ENCODE measurements at places on chromosomes 7 and 10.

GRCh38 chr10:23695825-23696420 lies 257.0 kb downstream of the OTUD1 start:
- DNase-seq = no peak

DNA sequence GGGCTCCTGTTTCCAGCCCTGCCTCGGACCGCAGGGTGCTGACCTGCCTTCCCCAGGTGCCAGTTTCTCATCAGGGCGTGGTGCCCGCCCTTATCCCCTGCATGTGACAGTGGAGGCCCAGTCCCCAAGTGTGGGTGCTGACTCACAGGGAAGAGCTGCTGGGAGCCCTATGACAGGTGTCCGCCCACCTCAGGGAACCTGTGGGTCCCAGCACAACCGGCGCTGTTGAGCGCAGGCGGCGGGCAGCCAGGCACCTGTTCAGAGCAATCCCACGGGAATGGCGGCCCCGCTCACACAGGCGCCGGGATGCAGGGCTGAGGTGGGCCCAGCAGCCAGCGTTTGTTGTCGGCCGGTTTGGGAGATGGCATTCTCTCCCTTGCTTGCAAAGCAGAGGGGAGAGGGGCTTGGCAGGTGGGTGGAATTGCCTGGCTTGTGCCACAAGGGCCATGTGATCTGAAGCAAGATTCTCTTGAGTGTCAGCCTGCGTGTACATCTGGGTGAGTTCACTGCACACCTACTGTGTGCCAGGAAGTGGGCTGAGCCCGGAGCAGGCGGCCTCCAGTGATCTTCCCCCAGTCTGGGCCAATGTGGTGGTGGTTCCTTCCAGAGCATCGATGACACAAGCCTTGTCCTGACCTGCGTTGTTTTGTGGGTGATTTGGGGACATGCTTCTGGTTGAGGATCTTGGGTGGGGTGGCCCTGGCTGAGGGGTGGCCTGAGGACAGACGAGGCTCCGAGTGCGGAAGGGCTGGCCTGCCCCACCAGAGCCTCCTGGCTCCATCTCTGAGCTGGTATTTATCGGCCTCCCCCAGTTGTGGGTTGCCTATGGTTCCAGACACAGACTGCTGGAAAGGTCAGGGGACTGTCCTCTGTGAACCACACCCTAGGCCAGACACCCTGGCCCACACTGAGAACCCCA lies 2.4 kb downstream of the PWWP2B start:
- no peak for DNase-seq

DNA sequence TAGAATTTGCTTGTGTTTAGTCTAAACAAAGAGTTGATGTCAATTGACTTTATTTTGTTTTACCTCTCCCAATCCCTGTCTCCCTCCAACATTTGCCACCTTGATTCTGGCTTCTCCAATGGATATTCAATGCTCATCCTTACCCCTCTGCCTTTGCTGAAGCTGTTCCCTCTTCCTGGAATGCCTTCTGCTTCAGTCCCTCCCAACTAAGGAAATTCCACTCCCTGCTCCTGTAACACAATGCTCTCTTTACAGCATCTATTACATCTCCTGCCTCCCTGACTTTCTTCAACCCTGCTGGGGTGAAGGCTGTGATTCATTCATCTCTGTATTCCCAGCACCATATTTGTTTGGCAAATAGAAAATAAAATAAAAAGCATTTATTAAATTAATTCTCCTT lies 34.5 kb upstream of the TAC1 start:
- DNase-seq = no peak

- DNase-seq = no peak
Observed at GRCh38 chr10:125992254-125992653, 95.9 kb downstream of the FANK1 start.

DNA sequence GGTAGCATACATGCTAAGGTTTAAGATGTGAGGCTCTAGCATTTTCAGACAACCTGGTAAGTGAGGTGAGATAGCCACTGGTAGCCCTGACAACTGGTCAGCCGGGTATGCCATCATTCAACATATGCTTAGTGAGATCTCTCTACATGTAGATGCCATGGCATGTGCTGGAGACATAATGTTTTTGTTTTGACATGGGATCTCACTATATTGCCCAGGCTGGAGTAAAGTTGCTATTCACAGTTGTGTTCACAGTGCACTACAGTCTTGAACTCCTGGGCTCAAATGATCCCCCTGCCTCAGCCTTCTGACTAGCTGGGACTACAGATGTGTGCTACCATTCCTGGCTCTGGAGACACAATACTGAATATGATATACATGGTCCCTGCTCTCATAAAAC lies 437.3 kb downstream of the SORCS1 start:
- DNase-seq = no peak

- DNase-seq = no peak
Observed at GRCh38 chr7:28067171-28067570, 113.4 kb downstream of the JAZF1 start.

DNA sequence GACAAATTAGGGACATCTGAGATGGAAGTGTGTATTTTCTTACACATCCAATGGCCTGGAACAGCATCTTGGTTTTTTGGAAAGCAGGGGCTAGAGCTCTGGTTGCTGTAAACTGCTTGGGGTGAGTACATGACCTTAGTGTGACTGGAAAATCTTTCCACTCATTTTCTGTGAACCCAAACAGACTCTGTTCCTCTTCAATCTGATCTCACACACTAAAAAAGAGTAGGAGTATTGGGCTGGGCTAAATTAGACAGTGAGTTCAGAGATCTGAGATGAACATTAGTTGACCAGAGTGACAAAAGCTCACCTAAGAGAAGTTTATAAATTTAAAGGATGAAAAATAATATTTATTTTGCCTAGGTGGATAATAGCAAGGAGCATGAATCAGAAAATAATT lies 59.2 kb downstream of the OR13A1 start:
- no peak for DNase-seq

DNA sequence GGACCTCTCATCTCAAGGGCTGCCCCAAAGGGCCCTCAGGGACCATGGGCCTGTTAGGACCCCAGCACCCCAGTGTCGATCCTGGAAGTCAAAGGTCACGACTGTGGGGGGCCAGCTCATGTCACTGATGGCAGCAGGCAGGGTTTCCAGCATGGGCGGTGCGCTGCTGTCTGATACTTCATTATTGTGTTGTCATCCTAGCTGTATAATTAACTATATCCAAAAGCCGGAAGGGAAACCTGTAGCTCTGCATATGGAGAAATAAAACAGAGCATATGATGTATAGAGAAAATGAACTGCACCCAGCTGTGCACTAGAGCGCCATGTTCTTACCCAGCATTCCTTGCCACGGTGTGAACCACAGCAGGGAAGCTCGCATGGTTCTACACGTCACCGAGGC lies 196.3 kb downstream of the EBF3 start:
- no peak for DNase-seq

DNA sequence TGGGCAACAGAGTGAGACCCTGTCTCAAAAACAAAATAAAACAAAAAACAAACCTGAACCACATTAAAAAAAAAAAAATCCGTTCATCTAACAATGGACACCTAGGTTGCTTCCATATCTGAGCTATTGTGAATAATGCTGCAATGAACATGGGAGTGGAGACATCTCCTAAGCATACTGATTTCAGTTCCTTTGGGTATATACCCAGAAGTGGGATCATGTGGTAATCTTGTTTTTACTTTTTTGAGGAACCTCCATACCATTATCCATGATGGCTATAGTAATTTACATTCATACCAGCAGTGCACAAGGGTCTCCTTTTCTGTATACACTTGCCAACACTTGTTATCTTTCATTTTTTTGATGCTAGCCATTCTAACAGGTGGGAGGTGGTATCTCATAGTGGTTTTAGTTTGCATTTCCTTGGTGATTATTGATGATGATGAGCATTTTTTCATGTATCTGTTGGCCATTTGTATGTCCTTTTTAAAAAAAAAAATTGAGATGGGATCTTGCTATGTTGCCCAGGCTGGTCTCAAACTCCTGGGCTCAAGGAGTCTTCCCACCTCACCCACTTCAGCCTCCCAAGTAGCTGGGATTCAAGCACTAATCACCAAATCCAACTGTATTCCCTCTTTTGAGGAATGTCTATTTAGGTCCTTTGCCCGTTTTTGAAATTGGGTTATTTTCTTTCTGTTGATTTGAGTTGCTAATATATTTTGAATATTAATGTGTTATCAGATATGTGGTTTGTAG lies 17.5 kb downstream of the CDK13 start:
- DNase-seq = no peak

GRCh38 chr10:113024930-113025329 lies 74.9 kb downstream of the TCF7L2 start:
- DNase-seq = no peak

GRCh38 chr7:47132471-47132870 lies 449.4 kb downstream of the TNS3 start:
- DNase-seq = no peak

GRCh38 chr10:72764151-72764550 lies 72.2 kb downstream of the MCU start:
- DNase-seq = no peak

DNA sequence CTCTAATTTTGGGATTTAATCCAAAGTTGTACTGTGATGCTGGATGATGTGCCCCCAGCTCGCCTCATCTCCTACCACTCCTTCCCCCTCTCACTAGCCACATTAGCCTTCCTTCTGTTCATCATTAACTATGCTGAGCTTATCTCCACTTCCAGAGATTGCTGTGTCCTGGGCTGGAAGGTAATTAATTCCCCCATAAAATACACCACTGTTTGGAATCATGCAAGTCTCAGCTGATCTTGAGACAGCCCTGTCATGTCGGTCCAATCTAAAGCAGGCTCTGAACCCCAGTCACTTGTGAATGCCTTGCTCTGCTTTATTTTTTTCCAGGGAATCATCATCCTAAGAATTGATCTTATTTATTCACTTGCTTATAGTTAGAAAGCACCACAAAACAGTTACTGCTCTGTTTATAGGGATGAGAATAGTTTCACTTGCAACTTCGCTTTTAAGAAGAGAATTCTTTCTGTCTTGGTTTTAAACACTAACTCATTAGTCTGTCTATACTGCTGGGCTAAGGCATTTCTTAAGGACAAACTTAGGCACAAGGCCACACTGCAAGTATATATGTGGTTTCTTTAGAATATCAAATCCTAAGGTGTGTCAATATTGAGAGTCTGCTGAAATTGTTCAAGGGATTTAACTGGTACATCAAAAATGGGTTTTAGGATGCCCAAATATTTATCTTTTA lies 341.1 kb upstream of the SEMA3A start:
- peak; percentile 14 for DNase-seq

GRCh38 chr7:74401137-74401859 lies 52.4 kb upstream of the GTF2IRD1 start:
- peak; percentile 9 for DNase-seq

- no peak for DNase-seq
Observed at GRCh38 chr10:73908853-73909539, 1.9 kb upstream of the PLAU start.

- DNase-seq = peak; percentile 45
Observed at GRCh38 chr10:100186253-100187212, 704 bp upstream of the ERLIN1 start.

DNA sequence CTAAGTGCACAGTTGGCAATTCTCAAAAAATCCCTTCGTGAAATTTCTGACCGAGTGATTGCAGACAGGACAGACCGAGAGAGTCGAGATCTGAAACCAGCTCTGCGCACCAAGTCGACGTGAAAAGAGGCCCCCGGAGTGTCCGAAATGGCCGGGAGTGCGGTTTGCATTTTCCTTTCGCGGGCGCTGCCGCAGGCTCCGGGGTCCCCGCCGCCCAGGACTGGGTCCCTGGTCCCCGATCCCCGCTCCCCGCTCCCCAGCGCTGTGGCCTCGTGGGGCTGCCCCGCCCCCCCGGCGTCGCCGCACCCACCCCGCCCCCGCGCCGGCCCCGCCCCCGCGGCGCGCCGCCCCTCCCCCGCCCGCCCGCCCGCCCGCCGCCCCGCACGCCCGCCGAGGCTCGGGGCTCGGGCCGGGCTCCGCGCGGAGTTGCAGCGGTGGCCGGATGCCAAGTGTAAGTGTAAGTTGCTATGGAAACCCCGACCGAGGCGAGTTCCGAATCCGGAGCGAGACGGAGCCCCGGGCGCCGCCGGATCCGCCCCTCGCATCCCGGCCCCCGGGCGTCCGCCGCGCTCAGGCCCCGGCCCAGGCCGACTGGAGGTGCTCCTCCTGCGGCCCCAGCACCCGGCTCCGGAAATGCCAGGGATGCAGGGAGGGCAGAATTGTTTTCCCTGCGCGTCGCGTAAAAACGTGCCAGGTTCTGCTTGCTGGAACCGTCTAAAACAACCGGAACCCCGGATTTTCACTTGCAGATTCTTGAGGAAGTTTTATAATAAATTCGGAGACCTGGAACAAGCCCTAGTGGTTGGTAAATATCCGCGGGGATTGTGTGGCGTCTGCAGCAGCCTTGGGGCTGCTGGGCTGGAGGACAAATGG lies 4.6 kb downstream of the BMI1 start:
- DNase-seq = peak; percentile 15

- DNase-seq = no peak
Observed at GRCh38 chr7:23356726-23357125, 57.6 kb downstream of the MALSU1 start.

- no peak for DNase-seq
Observed at GRCh38 chr7:27080844-27081436, 14.9 kb downstream of the HOXA1 start.

DNA sequence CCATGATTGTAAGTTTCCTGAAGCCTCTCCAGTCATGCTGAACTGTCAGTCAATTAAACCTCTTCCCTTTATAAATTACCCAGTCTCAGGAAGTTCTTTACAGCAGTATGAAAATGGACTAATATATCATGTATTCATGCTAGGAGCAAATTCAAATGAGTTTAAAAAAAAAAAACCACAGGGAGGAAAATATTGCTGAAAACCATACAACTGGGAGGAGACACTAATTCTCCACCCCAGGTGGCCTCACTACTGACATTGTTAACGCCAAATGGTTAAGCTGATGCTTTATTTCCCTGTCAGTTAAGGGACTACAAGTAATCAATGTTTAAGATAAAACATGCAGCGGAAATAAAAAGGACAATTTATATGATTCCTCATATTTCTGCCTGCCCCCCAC lies 55.1 kb downstream of the PDE1C start:
- DNase-seq = no peak

DNA sequence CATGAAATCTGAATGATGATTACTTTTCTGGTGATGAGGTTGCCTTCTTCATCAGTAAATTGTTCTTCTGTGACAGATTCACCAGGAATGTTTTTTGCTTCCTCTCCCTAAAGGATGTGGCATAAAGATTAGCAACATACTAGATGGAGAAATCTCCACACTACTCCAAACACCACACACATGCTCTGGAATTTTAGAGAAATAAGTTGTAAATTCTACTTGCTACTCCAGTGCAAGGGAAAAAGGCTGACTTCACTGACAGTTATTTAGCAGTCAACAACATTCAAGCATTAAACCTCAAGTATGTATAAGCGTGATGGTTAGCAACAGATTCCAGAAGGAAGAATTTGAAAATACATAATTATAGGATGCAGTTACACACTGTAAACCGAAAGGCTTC lies 137.9 kb upstream of the CCDC6 start:
- DNase-seq = no peak

GRCh38 chr7:79453558-79454360 lies at the start of gene MAGI2:
TSS of gene MAGI2 (minus strand) at chr7:79453667. CDS start at chr7:79453320, 347 bp downstream.
- DNase-seq = peak; percentile 35

DNA sequence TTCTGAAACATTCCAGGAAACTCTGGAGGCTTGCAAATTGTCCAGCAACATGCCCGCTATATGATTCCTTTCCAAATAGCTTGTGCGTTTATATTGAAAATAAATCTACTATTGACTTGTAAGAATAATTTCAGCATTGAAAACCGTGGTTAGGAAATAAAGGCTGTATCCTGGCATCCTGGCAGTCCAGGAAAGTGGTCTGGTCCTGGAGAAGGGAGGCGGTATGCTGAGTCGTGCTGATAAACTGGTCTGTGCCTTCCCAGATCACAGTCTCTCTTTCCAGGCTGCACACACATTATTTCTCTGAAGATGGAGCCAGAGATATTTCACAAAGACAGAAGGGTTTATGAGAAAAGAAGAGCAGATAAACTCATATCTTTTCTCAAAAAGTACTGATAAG lies 350.1 kb upstream of the COBL start:
- no peak for DNase-seq

All from DMS 273 treated with DMSO at 0.1 percent for 48 hours (cell line).